ENCODE measurements at places on chromosomes 7 and 10.

- DNase-seq, result no peak
Observed at GRCh38 chr7:96196676-96197075, 125.2 kb downstream of the SLC25A13 start.

GRCh38 chr10:35382096-35382495, 45.8 kb downstream of the CCNY start:
- DNase-seq, result no peak

DNA sequence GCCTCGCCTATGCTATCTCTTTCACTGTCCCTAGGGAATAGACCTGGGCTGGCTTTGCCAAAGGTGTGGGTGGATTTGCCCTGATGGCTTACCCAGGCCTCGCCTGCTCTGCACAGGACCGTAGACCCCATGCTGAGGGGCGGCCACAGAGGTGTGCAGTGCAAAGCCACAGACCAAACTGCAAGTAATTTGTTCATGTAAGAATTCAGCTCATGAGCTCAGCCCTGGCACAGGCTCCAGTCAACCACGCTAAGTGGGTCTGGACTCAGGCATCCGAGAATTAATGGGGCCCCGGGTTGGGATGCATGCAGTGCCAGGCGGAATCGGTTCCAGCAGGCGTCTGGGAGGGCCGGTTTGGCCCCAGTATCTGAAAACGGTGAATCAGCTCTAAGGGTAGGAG, 445.2 kb downstream of the DNAJB6 start:
- DNase-seq, result no peak

GRCh38 chr7:459584-460373, 59.9 kb downstream of the PDGFA start:
- no peak for DNase-seq

DNA sequence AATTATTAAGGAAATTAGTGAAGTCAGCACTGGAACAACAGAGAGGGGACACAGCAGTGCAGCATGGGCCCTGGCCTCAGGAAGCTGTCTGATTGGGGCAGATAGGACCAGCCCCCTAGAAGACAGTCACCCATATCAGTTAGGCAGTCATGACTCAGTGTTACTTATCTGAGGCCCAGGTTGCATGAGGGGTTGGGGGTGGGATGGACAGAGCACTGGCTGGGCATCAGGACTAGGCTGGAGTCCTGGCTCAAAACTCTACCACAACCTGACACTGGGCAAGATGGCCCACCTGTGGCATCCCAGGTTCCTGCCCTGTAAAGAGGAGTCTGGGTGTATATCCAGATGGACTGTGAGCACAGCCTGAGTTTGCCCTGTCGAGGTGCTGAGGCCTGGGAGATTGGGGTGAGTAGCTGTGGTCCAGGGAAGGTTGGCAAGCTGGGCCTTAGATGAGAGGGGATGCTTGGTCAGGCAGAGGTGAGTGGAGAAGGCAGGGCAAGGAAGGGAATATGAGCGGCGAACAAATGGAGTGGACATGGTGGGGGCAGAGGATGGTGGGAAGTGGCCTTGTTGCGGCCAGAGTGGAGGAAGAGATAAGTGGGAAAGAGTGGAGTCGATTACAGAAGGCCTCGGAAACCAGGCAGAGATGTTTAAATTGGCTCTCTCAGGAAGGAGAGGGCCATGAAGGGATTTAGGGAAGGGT, 37.5 kb downstream of the HK1 start:
- DNase-seq, result no peak

- DNase-seq, result no peak
Observed at GRCh38 chr7:139046143-139046542, 10.3 kb upstream of the ZC3HAV1L start.

DNA sequence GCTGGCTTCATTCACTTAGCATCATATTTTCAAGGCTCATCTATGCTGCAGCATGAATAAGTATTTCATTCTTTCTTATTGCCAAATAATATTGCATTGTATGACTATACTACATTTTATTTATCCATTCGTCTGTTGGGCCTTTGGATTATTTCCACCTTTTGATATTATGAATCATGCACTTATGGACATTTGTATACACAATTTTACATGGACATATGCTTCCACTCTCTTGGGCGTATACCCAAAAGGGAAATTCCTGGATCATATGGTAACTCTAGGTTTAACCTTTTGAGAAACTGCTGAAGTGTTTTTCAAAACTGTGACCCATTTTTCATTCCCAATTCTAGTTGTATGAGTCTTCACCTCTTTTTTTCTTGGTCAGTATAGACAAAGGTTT, 80.3 kb upstream of the GNAI1 start:
- DNase-seq, result no peak

- no peak for DNase-seq
Observed at GRCh38 chr7:151426441-151426903, 13.5 kb downstream of the CRYGN start.

DNA sequence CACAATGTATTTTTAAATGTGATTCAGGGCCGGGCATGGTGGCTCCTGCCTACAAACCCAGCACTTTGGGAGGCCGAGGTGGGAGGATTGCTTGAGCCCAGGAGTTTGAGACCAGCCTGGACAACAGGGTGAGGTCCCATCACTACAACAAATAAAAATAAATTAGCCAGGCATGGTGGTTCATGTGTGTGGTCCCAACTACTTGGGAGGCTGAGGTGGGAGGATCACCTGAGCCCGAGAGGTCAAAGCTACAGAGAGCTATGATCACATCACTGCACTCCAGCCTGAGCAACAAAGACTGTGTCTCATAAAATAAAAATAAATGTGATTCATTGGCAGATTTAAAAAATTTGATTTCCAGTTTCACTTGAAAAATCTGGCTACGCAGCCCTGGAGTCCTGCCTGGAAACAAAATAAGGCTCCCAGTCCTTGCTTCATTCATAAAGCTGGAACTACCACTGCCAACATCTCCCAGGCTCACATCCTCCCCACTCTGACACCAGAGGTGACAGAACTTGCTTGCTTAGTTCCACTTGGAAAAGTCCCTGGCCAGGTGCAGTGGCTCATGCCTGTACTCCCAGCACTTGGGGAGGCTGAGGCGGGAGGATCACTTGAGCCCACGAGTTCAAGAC, 27.9 kb upstream of the SLC35G1 start:
- no peak for DNase-seq

GRCh38 chr7:94710256-94710655, 54.3 kb upstream of the SGCE start:
- no peak for DNase-seq

DNA sequence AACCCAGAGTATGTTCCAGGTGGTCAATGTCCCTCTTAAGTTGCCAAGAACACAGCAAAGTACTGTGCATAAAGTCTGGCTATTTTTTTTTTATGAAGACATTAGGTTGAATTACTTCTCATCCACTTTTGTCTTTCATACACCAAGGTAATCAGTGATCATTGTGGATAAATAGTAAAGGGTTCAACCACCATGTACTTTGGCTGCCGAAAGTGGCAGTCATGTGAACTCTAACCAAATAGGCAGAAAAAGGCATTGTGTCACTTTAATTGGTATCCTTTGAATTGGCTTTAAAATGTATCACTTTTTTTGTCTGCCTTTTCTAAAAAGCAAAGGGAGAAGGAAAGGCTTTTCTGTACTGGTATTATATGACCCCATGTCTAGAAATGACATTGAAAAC, 7.3 kb downstream of the ITIH2 start:
- no peak for DNase-seq

DNA sequence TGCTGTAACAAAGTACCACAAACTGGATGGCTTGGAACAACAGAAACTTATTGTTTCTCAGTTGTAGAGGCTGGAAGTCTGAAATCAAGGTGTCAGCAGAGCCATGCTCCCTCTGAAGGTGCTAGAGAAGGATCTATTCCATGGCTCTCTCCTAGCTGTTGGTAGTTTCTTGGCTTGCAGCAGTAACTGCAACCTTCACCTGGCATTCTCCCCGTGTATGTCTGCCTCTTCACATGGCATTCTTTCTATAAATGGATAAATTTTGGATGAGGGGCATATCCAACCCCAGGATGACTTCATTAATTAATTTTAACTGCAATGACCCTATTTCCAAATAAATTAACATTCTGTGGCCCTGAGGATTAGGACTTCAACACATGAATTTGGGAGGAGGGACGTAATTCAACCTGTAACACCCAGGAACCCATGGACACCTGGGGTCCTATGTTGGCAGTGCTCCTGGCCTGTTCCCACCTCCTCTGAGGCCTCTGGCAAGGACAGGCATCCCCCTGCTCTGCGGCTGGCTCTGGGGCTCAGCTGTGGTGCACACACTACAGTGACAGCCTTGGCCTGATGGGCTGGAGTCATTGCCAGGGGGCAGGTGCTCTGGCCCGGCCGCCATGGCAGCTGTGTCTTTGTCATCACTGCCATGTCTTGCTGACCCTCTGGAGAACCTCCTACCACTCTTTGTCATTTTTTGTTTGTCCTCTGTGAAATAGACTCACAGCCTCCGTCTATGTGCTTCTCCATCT, 30.8 kb downstream of the LSMEM1 start:
- DNase-seq, result no peak

- no peak for DNase-seq
Observed at GRCh38 chr10:58189269-58189668, 78.4 kb downstream of the IPMK start.

GRCh38 chr7:20952916-20953315, 166.2 kb upstream of the SP8 start:
- DNase-seq, result no peak

DNA sequence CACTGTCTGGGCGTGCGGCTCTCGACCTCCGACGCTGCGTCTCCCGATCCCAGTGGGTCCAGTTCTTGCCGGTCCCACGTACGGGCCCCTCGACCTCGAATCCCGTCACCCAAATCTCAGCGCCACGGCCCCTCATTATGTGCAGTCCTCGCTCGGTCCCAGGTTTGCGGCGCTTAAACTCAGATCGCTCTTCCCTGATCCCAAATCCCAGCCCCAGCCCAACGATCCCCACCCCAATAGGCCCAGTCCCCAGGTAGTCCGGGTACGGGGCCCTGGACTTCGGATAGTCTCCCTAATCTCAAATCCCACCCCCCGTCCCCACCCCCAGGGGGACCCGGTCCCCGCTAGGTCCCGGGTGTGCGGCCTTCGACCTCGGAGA, 666 bp downstream of the HNRNPF start:
- no peak for DNase-seq

- DNase-seq, result no peak
Observed at GRCh38 chr10:103491729-103492364, 1.7 kb upstream of the NEURL1 start.

GRCh38 chr10:97875391-97875790, 25.7 kb downstream of the GOLGA7B start:
- DNase-seq, result no peak

- DNase-seq, result no peak
Observed at GRCh38 chr7:44065431-44066110, at the start of gene PGAM2. Gene PGAM2 (minus strand): TSS chr7:44065567. CDS start chr7:44065529, 38 bp downstream.

GRCh38 chr7:91405092-91405788, 141.0 kb downstream of the FZD1 start:
- DNase-seq, result no peak

GRCh38 chr10:44071479-44071878, 313.4 kb downstream of the CXCL12 start:
- DNase-seq, result no peak

DNA sequence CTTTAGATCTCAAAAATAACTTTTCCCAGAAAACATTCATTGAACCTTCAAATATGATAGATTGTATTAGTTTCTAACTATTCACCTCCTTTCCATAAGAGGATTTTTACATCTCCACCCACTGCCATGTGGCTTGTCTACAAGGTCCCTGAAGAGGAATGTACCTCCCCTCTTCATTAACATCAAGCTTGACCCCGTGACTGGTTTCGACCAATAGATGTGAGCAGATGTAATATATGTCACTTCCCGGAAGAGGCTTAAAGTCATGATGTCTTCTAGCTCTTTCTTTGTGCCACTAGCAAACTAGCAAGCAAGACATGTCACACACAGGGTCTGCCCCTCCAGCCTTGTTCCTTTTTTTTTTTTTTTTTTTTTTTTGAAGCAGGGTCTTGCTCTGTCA, 6.9 kb downstream of the BAZ1B start:
- no peak for DNase-seq

- no peak for DNase-seq
Observed at GRCh38 chr10:4243651-4244050, 458.6 kb upstream of the KLF6 start.

DNA sequence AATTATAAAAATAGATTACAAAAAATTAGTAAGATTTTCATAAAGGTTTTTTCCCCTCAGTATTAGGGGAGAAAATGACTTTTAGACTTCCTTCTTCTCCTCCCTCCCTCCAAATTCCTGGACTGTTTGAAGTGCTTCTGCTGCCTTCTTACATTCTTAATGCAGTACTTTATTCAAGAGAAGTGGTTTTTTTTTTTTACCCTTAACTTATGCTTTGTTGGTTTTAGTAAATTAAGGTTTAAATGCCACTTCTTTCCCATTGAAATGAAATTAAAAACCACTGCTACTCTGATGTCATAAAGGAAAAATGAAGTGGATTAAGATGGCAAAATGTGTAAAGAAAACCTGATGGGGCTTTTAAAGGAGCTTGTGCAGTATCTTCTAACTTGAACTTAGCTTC, 140.7 kb downstream of the VTI1A start:
- no peak for DNase-seq

GRCh38 chr10:34698248-34698831, 116.8 kb downstream of the PARD3 start:
- no peak for DNase-seq

GRCh38 chr7:27235387-27236311, 7.0 kb upstream of the EVX1 start:
- no peak for DNase-seq

DNA sequence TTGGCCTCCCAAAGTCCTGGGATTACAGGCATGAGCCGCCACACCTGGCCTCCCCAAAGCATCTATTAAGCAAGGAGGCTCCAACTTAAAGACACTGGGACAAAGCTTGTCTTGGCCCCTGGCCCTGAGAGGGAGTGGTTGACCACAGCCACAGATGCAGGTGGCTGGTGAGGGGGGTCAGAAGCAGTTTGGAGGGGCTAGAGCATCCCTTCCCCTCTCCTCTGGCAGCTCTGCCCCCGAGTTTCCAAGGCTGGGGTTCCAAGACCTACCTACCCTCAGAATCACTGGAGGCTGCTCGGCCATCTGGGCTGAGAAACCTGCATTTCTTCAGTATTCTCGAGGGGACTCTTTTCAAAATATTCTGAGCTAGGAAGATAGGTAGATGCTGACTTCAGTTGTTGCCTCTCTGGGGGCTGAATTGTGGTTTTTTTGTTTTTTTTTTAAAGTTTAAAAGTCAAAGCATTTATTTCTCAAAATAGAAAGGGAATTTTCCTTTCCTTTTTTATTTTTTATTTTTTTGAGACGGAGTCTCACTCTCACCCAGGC, 32.6 kb downstream of the DDIT4 start:
- no peak for DNase-seq

Data from stimulated activated CD8-positive, alpha-beta memory T cell treated with anti-CD3 and anti-CD28 coated beads, Interleukin-15, amount 100 ng/mL, for 1 hour (primary cell).